ENCODE measurements at places on chromosomes 3 and 15. TPM values are rescaled to one million over a fixed set of nuclear protein-coding genes. Genes with fewer than 3 reads are reported as not detected.

Gene PLA2G4E
- not detected for total RNA-seq

Gene ZNF385D
- total RNA-seq: 99.6 TPM

Gene XCR1
- total RNA-seq: not detected

Gene MYL3
- total RNA-seq: 1.3 TPM

Gene KIF23
- 14.9 TPM for total RNA-seq

All from cerebellum (tissue), 4 donors.